ENCODE measurements at places on chromosomes 16 and 17. TPM values are rescaled to one million over a fixed set of nuclear protein-coding genes. Genes with fewer than 3 reads are reported as not detected.

Gene NLGN2
- 2.6 TPM for total RNA-seq

Gene PRSS36
- 1.5 TPM for total RNA-seq

Gene RBBP6
- 18.8 TPM for total RNA-seq

Gene CCDC92B
- not detected for total RNA-seq

Gene SEZ6
- total RNA-seq, result not detected

Gene PIRT
- total RNA-seq, result not detected

Gene INCA1
- total RNA-seq, result not detected

Gene GGT6
- not detected for total RNA-seq

Gene SHISA6
- total RNA-seq, result not detected

Gene MT1A
- total RNA-seq, result not detected

Gene PIK3R5
- total RNA-seq, result not detected
